ENCODE measurements at places on chromosomes 3 and 15.

- no peak for DNase-seq
Observed at GRCh38 chr3:46286947-46287565, 44.8 kb downstream of the CCR3 start.

DNA sequence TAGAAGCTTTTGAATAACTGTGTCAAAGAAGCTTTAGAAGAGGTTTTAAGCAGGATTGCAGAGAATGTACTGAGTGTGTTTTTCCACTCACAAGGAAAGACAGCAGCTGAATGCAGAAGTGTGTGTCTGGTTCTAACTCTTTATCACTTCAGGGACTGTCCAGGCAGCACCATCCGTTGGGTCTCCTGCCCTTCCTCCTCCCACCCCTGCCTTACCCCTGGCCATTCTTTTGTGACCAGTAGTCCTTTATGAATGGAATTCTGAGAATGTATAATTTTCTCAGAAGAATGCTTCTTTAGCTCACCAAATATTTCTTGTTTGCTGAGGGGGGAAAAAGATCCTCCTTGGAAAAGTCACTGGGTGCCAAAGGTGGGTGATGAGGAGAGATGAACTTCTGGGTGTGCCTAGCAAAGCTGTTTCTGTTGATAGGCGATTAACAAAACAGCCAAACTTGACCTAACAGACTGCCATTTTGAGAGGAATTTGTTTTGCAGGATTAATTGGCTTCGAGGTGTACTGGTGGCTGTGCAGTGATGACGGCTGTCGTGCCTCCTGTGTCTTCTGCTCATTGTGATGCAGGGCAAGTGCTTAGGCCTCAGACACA is 70.9 kb downstream of the IGF1R start:
- no peak for DNase-seq

- no peak for DNase-seq
Observed at GRCh38 chr3:35678643-35679161, 39.4 kb downstream of the ARPP21 start.

- no peak for DNase-seq
Observed at GRCh38 chr15:74408815-74409214, 24.9 kb downstream of the SEMA7A start.

DNA sequence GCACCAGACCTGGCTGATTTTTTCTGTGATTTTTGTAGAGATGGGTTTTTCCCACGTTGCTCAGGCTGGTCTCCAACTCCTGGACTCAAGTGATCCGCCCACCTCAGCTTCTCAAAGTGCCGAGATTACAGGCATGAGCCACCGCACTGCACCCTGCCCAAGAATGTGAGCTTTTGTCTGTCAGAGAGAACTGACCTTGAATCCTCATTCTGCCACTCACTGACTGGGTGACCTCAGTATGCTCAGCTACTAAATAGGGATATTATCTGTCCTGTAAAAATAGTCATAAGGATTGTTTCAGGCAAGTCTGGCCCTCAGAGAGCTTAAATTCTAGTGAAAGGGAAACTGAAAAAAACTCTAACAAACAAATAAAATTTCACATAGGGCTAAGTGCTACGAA is 2.1 kb upstream of the RFT1 start:
- no peak for DNase-seq

DNA sequence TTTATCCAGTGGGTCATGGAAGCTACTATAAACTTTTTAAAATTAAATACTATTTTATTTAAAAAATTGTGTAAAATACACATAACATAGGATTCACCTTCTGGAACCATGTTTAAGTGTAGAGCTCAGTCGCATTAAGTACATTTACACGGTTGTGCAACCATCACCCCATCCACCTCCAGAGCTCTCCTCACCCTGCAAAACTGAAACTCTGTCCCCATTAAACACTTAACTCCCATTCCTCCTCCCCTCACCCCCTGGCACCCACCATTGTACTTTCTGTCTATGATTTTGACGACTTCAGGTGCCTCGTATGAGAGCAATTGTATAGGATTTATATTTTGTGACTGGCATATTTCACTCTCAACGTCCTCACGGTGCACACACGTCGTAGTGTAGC is 70.7 kb downstream of the APBA2 start:
- no peak for DNase-seq

Data from astrocyte of the spinal cord (primary cell).